Skin of body (tissue), 3 donors: ENCODE measurements at places on chromosomes 1 and 21.

GRCh38 chr21:42112857-42113256, 41.7 kb downstream of the UMODL1 start:
- DNase-seq, result peak; percentile 11

GRCh38 chr21:36705679-36706481, 7.0 kb downstream of the SIM2 start:
- no peak for DNase-seq

GRCh38 chr1:245585252-245585959, 430.6 kb downstream of the KIF26B start:
- DNase-seq, result no peak

DNA sequence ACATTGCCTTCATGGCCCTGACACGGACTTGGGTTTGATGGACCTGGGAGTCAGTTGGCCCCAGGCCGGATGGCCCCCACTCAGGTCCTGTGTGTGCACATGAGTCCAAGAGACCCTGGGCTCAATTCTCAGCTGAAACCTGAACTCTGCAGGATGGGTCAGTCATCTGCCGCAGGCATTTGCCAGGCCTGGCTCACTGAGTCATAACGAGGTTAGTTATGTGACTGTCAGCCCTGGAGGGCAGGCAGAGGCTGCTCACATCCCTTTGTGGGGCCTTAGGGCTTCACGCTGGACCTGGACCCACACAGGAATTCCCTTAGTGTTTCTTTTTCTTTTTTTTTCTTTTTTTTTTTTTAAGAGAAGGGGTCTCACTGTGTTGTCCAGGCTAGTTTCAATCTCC, 46.5 kb downstream of the PSMG1 start:
- no peak for DNase-seq

- DNase-seq, result no peak
Observed at GRCh38 chr1:187842406-187843165, 1013.8 kb downstream of the PLA2G4A start.
